Activated CD4-positive, alpha-beta T cell treated with anti-CD3 and anti-CD28 coated beads for 48 hours (primary cell): ENCODE measurements at places on chromosomes 5 and 9.

- no peak for DNase-seq
These were observed 507.8 kb upstream of the MPDZ start for GRCh38 chr9:13787234-13787833.

DNA sequence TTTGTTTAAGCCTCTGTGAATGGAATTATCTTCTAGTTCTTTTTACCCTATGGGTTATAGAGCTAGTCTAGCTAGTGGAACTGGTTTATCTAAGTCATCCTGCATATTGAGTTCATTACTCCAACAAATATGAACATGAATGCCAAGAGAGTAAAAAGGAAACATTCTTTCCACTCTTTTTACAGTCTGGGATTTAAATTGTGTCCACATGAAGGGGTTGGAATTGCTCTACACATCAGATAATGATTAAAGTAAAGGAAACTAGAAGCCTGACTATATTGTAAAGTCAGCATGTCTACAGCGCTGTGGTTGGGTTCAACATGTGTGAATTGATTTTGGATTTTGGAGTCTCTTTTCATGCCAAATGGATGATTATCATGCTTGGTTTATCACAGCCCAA is 173.1 kb downstream of the CCDC171 start:
- no peak for DNase-seq

DNA sequence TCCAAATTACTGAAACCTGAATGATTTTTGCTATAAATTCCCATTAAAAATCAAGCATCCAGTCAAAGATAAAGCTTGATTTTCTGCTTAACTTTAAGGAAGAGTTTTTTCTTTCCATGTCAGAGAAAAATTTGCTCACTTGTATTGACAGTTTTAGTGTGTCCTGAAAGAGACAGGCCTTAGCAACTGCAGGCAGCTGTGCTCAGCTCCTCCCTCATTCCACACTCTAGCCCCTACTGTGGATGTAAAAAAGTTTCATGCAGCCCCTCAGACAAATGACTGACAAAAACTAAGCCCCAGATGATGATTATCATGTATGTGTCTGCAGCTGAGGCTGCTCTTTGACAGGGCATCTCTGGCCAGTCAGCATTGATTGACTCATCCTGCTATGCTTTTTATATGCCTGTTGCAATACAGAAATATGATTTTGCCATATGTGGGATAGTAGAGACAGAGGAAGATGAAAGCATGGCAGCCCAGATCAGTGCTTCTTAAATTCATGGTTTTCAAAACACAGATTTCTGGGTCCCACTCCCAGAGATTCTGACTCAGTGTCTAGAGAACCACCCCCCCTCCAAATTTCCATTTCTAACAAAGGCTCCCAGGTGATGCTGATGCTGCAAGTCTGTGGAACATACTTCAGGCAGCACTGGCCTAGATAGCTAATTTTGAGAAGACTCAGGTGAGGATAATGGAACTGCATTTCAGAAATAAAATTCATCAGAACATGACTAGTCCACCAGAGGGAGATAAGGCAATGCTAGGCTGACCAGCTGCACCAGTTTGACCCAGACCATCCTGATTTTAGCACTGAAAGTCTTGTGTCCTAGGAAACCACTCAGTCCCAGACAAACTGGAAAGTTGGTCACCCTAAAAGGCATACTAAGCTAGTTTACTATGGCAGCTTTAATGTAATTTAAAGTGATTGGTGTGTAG is 298.7 kb upstream of the KCNN2 start:
- DNase-seq, result no peak

GRCh38 chr9:36833954-36834353 is 200.1 kb downstream of the PAX5 start:
- DNase-seq, result no peak

GRCh38 chr9:86163503-86163902 is 64.1 kb upstream of the GOLM1 start:
- DNase-seq, result no peak

DNA sequence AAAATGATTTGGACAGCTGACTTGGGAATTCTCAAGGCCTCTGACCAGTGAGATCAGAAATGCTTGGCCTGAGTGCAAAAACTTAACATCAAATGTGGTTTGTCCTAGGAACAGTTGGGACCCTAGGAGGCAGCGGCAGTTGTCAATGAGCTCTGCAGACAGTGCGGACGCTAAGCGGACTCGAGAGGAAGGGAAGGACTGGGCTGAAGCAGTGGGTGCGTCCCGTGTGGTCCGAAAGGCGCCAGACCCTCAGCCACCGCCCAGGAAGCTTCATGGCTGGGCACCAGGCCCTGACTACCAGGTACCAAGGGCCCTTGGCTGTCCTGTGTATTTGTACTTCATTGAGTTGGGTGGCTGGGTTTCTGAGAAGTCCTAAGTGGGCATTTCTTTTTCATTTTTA is 43.7 kb upstream of the POMT1 start:
- no peak for DNase-seq

GRCh38 chr5:154218786-154219185 is 28.3 kb downstream of the GALNT10 start:
- no peak for DNase-seq

GRCh38 chr5:71788794-71789193 is 69.7 kb downstream of the CARTPT start:
- DNase-seq, result no peak

- no peak for DNase-seq
These were observed 39.1 kb downstream of the FBN2 start for GRCh38 chr5:128498844-128499455.

DNA sequence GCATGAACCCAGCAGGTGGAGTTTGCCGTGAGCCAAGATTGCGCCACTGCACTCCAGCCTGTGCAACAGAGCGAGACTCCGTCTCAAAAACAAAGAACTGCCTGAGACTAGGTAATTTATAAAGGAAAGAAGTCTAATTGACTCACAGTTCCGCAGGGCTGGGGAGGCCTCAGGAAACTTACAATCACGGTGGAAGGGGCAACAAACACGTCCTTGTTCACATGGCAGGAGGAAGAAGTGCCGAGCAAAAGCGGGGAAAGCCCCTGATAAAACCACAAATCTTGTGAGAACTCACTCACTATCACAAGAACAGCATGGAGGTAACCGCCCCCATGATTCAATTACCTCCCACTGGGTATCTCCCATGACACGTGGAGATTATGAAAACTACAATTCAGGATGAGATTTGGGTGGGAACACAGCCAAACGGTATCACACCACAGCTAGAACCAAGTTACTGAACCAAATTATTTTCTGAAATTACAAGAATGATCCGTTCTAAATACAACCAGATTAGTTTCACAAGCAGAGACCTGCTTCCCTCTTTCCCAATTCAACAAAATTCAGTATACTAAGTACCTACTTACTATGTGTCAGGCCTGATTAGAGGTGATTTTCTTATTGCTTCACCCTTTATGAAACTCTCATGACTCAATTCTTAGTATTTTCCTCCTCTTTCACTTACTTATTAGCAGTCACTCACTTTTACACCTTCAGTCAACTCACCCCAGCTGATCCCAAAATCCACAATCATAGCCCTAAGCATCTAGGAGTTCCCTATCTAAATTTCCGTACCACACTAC is 8.4 kb downstream of the UBTD2 start:
- peak; percentile 82 for DNase-seq

GRCh38 chr5:133348406-133348805 is 263.9 kb downstream of the FSTL4 start:
- no peak for DNase-seq

DNA sequence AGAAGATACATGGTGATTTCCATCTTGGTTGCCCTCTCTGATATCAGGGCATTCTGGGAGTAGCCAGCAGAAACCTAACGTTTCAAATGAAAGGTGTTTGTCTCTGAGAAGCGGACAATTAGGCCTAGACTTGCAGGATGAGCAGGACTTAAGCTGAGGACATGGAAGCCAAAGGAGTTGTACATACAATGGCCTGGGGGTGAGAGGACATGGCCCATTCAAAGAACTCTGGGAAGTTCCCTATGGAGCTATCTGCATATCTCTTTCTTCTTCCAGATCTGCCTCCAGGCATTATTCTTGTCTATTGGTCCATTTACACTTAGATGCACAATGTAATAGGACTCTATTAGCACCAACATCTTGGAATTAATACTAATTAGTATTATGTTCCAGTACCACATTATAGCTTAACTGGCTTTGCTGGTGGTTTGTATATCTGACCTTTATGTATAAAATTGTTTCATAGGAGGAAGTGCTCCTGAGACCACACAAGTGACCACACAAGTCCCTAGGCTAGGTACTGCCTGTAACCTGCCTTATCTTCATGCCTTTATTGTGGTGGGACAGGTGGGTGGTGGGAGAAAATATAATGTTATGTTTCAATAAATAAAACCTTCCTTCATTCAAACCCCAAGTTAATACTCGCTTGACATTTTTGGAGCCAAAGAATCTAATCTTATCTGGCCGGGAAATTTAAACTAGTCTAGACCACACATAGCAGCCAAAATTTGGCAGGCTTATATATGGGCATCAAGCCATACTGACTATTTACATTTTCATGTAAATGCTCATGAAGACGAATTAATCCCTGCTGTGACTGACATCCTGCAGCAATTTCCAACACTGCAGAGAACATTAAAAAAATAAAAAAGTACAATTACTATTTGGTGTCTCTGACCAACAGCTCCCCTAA is 52.1 kb upstream of the EQTN start:
- DNase-seq, result no peak

GRCh38 chr5:135355169-135355568 is 43.9 kb downstream of the MACROH2A1 start:
- DNase-seq, result no peak

DNA sequence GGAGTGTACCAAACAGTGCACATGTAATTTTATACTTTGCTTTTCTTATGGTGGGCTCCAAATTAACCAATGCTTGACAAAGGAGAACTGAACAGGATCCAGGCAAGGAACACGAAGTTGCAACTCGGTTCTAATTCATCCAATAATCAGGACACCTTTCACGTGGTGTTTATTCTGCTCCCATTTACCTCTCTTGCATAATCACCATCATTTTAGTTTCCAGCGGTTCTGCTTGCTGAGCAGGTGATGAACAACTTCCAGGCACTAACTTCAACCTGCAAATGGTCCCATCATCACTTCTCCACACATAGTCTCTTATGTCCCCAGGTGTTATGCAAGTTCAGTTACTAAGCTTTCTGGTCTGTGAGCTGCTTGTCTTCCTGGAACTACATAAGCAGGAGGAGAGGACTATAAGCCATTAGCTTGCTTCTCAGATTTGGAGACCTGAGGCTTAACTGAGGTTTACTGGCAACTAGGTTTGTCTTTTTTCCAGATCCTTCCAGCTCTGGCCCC is 326.8 kb upstream of the SLC30A5 start:
- no peak for DNase-seq

DNA sequence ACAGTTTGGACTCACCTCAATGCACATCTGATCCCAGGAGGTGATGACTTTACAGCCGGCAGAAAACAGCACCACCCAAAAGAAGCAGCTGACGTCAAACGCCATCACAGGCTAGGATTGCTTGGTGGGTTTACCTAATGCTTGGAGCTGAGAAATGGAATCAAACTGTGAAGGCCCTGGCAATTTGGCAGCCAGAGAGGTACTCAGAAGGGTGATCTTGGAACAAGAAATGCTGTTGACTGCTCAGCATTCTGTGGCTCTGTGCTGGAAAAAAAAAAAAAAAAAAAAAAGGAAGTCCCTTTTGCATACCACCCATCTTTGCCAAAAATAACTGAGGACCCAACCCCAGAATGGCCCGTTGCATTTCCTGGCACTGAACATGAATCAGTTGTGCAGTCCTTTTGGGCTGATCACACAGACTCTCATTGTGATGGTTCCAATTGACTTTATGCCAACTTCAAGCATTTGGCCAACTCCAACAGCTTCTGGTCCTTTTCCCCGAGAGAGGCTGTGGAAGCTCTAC is at the start of gene CD180:
TSS of gene CD180 (minus strand) at position 263 of the 523 bp plus-strand sequence. CDS start at position 105, 158 bp downstream.
- DNase-seq, result no peak

GRCh38 chr5:76283670-76284069 is 119.4 kb upstream of the IQGAP2 start:
- no peak for DNase-seq

GRCh38 chr5:148382961-148383360 is 797 bp upstream of the FBXO38 start:
- no peak for DNase-seq

- no peak for DNase-seq
These were observed 33.4 kb upstream of the CDC42SE2 start for GRCh38 chr5:131230406-131230805.

DNA sequence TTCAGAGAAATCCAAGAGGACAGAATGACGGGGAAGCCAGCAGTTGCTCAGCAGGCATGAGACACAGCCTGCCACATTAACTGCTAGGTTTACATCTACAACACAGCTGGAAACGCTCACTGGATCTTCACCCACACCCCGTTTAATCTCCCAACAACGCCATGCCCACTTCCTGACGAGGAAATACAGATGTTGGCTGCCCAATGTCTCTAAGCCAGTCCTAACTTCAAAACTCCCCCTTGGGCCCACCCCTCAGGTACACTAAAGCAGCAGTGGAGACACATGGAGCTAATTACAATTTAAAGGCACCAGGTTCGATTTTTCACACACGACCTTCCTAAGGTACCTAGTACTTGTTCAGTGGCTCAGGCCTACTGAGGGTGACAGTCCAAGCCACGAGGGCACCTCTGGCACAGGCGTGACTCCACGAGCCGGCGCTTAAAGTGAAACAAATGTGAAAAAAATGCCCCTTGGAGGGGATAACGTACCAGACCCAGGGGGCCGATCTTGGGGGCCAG is 904 bp downstream of the RPL12 start:
- DNase-seq, result no peak

DNA sequence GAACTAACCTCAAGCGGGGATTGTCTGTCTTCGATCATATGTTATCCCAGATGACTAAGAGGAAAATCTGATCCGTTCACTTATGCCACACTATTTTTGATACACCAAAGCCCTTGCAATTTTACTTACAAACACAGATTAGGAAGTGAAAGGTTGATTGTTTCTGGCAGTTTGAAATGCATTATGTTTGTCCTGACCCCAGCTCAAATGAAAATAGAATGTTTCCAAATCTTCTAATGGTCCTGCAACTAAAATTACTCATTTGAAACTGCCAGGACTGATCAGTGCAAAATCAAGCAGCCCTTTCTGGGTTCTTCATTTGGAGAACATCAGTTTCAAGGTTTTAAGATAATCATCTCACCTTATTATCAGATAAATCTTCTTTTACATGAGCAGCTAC is 696.7 kb upstream of the WWC1 start:
- no peak for DNase-seq
